ENCODE measurements at places on chromosomes 3 and 15.

GRCh38 chr15:22811640-22812039 lies 25.2 kb downstream of the NIPA1 start:
- DNase-seq, result no peak

DNA sequence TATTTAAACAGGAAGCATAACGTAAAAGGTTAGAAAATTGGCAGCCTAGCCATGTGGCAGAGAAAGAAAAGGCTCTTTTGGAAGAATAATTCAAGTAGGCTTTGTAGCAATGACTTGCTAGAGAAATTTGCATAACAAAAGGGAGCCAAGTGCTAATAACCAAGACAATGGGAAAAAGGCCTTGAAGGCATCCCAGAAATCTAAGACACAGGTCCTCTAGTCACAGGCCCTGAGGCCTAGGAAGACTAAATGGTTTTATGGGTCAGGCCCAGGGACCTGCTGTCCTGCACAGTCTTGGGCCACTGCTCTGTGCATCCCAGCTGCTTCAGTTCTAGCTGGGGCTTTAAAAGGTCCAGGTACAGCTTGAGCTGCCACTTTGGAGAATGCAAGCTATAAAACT lies 78.5 kb downstream of the FGF7 start:
- DNase-seq, result no peak

DNA sequence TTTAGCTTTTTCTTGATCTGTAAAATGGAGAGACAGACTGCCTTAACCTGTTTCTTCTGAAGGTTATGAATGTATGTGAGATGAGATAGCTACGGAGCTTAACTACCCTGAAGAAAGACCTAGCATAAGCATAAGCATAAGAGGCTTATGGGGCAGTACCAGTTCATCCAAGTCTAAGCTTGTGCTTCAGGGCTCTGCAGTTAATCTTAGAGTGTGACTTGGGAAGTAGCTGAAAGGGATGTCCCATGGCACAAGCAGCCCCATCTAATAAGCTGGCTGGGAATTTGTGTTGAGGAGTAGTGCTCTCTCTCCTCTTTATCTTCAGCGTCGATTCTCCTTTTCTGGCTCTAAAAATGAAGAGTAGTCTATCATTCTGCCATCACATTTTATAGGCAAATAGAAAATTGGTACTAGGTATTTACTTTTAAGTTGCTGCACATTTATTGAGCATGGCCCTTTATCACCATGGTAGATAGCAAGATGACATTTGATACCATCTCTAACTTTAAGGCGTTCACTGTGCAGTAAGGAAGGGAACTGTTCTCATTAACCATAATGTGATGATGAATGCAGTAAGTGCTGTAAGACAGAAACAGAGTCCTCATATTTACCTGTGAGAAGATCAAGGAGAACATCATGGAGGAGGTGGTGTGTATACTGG lies 174.5 kb upstream of the LRRFIP2 start:
- DNase-seq, result no peak

- DNase-seq, result no peak
Measured at GRCh38 chr3:100696161-100696560, 13.1 kb upstream of the TFG start.

GRCh38 chr3:45592405-45592804 lies 2.1 kb upstream of the LIMD1 start:
- DNase-seq, result no peak

DNA sequence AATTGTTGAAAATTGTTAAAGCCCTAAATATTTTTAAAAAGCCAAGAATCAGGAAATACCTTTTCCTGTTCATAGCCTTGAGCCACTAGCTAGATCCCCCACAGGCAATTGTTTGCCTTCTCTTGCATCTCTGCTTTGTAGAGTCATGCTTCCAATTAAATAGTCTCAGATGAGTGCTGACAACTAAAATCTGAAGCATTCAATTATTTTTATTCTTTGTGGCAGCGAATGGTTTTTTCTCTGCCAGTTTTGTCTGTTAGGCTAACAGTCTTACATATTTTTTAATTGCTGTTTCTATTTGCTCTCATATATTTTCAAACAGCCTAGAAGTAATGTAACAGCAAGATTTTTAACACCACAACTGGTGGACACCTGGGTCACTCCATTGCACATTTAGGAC lies 277.1 kb upstream of the GBE1 start:
- DNase-seq, result no peak

DNA sequence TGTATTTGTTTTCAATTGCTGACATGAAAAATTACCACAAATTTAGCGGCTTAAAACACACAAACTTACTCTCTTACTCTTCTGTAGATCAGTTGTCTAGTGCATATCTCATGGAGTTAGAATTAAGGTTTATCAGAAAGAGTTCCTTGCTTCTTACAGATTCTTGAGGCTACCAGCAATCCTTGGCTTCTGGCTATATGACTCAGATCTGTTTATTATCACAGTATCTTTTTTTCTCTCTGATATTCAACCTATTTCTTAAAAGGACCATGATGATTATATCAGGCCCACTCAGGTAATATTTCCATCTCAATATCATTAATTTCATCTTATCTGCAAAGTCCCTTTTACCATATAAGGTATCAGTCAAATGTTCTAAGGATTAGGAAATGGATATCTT lies 263.5 kb upstream of the BCHE start:
- DNase-seq, result no peak

DNA sequence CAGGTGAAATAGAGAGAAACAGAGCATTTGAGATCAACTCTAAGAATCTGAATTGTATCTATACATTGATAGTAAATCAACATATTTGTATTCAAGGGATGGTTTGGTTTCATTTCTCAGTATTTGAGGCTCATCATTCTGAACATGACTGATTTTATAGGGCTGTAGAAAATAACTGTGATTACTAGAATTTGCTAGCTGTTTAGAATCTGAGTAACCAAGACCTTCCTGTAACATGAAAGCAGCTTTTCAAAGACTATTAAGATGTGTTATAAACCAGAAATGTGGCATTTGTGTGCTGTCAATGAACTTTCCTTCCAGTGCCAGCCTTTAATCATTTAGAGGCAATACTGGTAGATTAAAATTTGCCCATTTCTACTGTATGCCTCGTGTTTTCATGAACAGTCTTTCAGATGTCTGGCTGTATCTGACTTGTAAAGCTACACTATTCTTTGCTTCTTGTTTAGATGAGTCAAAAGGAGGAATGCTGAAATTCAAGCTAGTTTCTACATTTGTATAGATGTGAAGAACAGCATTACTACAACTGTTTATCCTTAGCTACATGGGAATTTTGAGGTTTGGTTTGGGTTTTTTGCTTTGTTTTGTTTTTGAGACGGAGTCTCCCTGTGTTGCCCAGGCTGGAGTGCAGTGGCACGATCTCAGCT lies 137.3 kb upstream of the BHLHE40 start:
- DNase-seq, result no peak

DNA sequence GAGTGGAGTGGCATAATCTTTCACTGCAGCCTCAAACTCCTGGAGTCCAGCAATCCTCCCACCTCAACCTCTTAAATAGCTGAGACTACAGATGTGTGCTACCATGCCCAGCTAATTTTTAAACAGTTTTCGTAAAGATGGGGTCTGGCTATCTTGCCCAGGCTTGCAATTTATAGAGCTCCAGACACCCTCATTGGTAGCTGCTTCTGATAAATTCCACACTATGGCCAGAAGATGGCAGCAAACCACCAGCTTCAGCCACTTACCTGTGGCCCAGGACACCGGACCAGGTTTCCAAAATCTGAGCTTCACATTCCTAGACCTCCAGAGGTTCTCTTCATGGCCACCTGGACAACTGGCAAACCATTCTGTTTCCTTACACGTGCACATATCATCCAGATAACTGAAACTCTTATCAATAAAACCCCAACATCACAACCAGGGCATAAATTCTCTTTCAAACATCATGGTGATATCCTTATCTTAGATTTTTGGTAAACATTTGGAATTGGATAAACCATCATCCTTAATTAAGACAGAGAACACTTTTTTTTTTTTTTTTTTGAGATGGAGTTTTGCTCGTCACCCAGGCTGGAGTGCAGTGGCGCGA lies 28.9 kb downstream of the FBXW12 start:
- peak; percentile 19 for DNase-seq

DNA sequence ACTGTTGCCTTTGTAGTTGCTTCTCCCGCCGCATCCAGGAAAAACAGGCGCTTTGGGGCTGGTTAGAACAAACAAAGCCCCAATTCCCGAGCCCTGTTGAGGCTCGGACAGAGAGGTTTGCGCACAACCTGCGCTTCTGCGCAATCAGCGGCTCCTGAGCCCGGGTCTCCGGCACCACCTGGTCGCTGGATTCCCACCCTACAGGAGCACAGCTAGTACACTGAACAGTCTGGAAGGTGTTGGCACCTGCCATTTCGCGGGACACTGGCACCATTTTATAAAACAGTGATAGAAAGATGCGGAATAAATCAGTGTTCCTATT lies 13.8 kb downstream of the ZIC4 start:
- DNase-seq, result no peak

GRCh38 chr15:70722266-70723121 lies 40.9 kb downstream of the UACA start:
- DNase-seq, result no peak

DNA sequence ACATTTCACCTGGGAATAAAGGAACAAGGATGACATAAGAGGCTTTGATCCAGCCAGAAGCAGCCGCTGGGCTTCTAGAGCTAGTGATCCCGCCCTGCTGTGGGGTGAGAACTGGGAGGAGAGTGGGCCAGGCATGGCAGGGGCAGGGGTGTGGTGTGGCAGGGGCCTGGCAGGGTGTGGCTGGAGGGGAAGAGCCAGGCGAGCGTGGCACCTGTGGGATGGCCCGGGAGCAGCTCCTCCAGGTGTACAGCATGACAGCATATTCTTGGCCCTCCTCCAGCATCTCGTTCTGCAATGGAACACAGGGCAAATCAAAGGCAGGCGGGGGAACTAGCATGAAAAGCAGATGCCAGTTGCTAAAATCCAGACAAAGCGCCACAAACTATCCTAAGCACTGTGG lies 35.5 kb downstream of the CYFIP1 start:
- DNase-seq, result no peak

GRCh38 chr15:48059791-48060190 lies 61.0 kb upstream of the SLC24A5 start:
- no peak for DNase-seq

- no peak for DNase-seq
Measured at GRCh38 chr3:71062952-71063772, 520.4 kb downstream of the FOXP1 start.

GRCh38 chr3:29590461-29590860 lies 309.6 kb downstream of the RBMS3 start:
- no peak for DNase-seq

- DNase-seq, result no peak
Measured at GRCh38 chr3:79602385-79602784, 165.4 kb downstream of the ROBO1 start.

- no peak for DNase-seq
Measured at GRCh38 chr3:182861348-182861747, 68.0 kb downstream of the ATP11B start.

DNA sequence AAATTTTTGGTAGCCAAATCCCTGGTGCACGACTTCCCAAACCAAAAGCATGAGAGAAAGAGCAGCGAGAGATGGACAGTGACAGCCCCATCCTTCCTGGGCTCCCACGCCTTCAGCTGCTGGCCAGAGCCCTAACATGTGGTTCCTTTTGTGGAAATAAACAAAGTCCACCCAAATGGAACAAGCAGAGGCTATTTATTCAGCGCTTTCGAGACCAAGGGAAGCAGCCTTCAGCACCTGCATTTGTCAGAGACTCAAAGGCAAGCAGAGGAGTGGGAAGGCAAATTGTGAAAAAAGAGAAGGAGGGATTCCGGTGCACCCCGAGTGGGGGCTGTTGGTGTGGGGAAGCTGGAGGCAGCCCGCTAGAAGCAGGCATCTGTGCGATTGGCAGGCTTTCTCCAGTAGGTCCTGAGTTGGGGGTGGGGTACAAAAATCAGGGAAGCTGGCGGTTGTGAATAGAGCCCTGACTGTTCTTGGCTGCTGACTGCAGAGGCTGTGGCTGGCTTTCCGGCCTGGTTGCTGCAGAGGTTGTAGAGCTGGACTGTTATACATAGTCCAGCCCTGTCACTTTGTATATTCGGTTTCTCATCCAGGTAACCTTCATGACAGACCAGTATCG lies 427.2 kb downstream of the OCA2 start:
- no peak for DNase-seq

GRCh38 chr3:176579711-176580185 lies 617.5 kb downstream of the TBL1XR1 start:
- no peak for DNase-seq
